ENCODE measurements at places on chromosomes 11 and 22.

- DNase-seq, result no peak
Observed at GRCh38 chr22:48740086-48740730, 1087.5 kb downstream of the BRD1 start.

DNA sequence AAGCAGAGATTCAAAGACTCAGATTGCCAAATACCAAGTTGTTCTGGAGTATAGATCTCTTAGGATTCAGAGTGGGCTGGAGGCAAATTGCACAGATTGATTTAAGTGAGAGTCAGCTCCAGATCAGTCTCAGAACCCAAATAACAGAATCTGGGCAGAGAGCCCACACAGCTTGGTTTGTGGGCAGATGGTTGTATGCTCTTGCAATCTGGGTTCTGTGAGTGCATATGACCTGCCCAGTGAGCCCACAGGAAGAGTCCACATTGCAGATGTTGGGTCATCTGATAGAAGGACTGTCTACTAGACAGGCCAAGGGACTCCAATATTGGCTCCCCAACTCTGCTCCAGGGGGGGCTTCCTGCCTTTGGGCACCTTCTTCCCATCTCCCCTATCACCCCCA is 65.9 kb downstream of the ADAMTS15 start:
- DNase-seq, result no peak

- no peak for DNase-seq
Observed at GRCh38 chr22:38258895-38259294, 13.9 kb downstream of the TMEM184B start.

- DNase-seq, result peak; percentile 59
Observed at GRCh38 chr22:24445481-24446259, 18.3 kb downstream of the ADORA2A start.

DNA sequence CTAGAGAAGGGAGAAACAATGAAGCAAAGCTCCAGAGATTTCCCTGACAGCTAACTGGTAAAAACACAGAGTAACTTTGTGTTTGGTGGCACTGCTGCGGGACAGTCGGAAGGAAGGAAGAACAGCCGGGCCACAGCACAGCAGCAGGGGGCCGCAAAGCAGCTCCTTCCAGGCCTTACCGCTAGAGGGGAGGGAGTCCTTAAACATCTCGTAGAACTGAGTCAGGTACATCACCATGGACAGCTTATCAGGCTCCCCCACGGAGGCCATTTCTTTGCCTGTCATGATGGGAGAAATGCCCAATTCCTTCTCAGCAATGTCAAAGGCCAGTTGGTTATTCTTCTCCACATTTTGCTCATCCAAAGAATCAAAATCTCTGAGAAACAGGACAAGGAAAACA is 114.6 kb upstream of the BID start:
- DNase-seq, result no peak
